NCI-H446 treated with DMSO at 0.1 percent for 48 hours (cell line): ENCODE measurements at places on chromosomes 6 and 20.
A peak's percentile ranks its signal among the peaks of the same experiment; 100 is the strongest.

- DNase-seq = no peak
Observed at GRCh38 chr6:75748003-75748742, 866 bp upstream of the MYO6 start.

DNA sequence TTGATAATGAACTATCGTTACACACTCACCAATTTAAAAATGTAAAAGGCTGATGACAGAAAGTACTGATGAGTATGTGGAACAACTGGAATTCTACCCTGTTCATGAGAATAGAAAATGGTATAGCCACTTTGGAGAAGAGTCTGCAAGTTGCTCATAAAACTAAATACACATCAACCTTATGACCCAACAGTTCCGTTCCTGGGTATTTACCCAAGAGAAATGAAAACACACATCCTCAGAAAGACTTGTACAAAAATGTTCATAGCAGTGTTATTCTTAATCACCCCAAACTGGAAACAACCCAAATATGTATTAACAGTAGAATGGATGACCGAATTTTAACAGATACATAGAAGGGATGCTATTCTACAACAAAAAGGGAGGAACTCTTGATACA, 145.7 kb upstream of the LRFN2 start:
- DNase-seq = no peak

GRCh38 chr6:98846021-98846380, 11.6 kb downstream of the POU3F2 start:
- no peak for DNase-seq

GRCh38 chr20:53492212-53492611, 101.4 kb downstream of the ZNF217 start:
- no peak for DNase-seq

- no peak for DNase-seq
Observed at GRCh38 chr6:50935442-50935841, 116.8 kb downstream of the TFAP2B start.

DNA sequence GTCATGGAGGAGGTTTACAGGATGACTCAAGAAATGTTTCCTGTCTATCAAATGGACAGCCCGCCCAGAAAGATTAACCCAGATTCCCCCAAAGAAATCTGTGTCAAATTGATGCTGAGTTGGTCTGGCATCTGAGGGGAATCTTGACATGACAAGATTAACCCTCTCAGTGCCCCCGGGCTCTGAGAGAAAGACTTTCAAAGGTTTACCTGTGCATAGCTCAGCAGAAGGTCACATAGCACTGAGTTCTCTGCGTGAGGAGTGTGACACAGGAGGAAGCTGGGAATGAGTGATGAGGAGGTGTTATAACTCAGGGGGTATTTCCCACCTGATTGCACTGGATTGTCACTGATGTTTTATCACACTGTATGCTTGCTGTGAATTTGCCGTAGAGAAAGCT, 601.2 kb downstream of the DHX35 start:
- DNase-seq = no peak

DNA sequence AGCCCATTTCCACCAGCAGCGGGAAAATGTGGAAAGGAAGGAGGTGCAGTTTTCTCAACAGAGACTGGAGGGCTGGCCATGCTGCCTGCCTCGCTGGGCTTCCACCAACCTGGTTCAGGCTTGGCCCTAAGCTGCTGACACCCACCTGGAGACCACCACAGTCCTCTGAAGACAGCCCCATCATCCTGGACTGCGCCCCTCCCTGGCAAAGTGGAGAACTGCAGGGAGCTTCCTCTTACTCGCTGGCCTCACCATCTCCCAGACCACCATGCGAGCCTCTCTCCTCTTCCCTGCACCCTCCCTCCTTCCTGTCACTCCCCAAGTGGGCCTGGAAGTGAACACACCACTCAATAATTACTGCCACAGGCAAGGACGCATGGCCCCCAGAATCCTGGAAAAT, 71.5 kb downstream of the PSMG4 start:
- DNase-seq = no peak

GRCh38 chr6:14638435-14638905, 520.9 kb downstream of the CD83 start:
- DNase-seq = no peak

GRCh38 chr6:1028723-1029122, 283.2 kb upstream of the FOXQ1 start:
- DNase-seq = no peak

GRCh38 chr6:149227796-149228195, 89.7 kb upstream of the TAB2 start:
- DNase-seq = no peak

GRCh38 chr20:12055161-12055560, 137.5 kb downstream of the BTBD3 start:
- DNase-seq = no peak

DNA sequence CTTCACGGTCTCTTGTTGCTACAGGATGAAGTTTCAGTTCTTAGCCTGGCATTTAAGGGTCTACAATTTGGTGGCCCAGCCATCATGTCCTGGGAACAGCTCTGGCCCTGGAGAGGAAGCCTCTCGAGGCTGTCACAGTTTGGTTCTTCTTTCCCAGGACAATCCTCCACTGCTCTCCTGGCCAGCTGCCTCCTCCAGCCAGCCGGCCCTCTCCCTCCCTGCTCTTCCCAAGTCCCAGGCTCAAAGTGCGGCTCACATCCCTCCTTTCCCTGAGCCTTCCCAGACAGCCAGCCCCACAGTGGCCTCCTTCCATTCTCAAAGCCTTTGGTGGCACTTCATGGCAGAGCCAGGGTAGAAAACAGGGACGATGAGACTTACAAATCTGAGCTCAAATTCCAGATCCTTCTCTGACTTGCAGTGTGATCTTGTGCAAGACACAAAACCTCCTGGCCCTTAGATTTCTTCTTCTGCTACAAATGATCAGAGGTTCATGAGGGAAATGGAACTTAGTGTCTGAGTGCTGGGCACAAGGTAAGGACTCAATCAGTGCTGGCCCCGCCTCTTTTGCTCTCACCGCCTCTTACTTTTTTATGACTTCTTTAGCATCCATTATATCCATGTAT, 223.8 kb upstream of the ECI2 start:
- no peak for DNase-seq

- DNase-seq = peak; percentile 87
Observed at GRCh38 chr6:136086686-136087085, 163.4 kb downstream of the MTFR2 start.

- no peak for DNase-seq
Observed at GRCh38 chr6:169452117-169452868, 198.6 kb upstream of the THBS2 start.
